ENCODE measurements at places on chromosomes 6 and 20. TPM values are rescaled to one million over a fixed set of nuclear protein-coding genes. Genes with fewer than 3 reads are reported as not detected.
A peak's percentile ranks its signal among the peaks of the same experiment; 100 is the strongest.

GRCh38 chr6:128739112-128739511, 143.8 kb upstream of the LAMA2 start:
- no peak for DNase-seq

DNA sequence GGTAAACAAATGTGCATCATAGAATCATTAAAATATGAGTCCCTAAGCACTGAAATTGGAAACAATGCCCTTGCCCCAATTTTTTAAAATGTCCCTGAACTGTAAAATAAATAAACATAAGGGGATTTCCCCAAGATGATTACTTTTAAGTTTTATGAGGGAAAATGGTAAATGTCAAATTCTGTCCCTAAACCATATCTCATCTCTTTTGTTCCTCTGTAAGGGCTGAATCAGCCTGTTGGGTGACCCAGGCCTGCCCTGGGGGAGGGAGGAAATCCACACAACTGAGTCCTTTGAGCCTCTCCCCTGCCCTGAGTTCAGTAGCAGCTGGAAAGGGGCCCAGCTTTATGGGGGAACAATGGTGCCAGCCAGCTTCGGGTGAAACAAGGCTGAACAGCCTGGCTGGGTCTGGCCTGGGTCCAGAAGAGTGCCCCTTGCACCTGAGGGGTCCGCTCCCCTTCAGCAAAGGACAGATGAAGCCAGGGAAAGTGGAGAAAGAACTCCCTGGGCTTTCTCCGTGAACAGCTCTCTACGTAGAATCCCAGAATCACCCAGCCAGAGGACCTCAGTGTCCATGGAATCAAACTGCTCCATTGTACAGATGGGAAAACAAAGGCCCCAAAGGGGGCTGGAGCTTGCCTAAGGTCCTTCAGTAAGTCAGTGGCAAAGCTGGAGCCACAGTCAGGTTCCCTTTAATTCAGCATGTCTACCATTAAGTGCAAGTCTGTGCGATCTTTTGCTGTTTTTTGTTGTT, 28.2 kb upstream of the ITCH start:
- no peak for DNase-seq

DNA sequence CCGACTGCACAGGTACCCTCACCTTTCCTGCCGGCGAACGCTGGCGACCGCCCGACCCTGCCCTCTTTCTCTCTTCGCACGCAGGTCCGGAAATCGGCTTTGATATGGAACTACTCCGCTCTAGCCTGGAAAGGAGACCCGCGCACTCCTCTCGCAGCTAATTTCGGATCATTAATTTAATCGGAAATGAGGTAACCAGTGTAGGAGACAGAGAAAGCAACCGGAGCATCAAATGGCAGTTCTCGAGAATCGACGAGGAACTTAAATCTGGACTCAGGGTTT, 949 bp upstream of the ATXN1 start:
- DNase-seq = peak; percentile 59

The ARMH2 gene
- not detected for total RNA-seq
